KBM-7 (cell line): ENCODE measurements at places on chromosomes 5 and 9.

GRCh38 chr5:16480821-16481538 lies 15.4 kb upstream of the ZNF622 start:
- no peak for DNase-seq

DNA sequence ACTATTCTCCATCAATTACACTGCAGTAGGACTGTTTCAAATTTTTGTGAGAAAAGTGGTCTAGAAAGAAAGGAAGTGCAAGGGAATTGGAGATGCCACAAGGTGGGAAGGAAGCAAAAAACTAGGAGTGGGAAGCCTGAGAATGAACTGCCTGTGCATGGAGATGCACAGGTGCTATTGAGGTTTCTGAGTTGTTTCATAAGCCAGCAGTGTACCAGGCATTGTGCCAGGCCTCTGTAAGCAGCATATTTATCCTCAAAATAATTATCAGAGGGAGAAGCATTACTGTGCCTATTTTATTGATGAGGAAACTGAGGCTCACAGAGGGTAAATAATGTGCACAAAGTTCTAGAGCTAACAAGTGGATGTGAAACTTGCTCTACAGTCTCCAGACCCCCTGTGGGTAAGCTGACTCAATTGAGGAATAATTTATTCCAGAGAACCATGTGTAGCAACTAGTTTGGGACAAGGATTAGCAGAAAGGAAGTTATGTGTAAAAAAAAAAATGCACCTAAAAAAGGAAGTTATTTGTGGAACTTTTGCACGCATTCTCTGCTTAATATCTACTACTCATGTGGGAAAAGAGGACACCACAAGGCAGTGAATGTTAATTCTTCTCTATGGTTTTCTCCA lies 96.7 kb downstream of the SNCAIP start:
- DNase-seq, result peak; percentile 11

DNA sequence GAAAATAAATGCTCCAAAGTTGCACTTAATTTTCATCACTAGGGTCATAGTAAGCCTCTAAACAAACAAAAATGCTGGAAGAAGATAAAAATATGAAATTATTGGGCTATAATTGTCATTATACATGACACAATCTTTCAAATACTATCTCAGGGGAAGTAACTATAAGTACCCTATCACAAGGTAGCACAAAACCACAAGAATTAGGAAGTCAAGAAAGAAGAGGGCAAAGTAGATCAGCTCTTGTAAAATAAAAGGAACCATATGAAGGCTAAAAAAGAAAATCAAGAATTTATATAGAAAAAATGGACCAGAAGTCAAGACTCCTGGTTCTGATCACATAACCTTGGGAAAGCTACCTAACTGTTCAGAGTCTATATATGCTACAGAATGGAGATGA lies 48.1 kb downstream of the DIAPH1 start:
- peak; percentile 59 for DNase-seq

DNA sequence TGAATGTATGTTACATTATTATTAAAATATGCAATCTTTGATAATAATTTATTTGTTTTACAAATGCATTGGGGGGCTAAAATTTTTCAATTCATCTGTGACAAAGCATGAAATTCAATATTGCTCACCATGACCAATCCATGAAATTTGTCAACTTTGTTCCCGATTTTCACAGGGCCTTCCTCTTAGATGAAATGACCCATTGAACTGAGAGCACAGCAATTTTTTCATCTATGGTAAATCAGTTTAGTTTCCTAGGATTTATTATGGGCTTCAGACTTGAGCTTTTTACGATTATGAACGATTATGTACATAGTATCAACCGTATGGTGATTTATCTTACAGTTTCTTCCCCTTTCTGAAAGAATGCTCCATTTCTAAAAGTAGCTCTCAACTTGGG lies 157.3 kb downstream of the KIAA0825 start:
- no peak for DNase-seq

- peak; percentile 81 for DNase-seq
Observed at GRCh38 chr9:133144142-133144903, 19.4 kb downstream of the GBGT1 start.

DNA sequence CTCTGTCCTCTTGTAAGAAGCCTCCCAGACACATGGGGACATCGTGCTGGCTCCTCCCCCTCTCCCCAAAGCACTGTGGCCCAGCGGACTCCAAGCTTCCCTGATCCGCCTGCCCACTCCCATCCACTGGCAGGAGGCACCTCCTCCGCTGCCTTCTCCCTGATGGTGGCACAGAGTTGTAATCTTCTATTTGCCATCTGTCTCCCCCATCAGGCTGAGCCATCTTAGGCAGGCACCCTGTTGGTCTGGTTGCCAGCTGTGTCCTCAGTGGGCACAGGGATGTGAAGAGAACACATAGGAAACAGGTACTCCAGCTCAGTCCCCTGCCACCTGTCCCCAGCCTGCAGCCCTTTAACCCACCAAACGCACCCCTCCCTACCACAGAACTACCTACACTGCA lies 5.4 kb upstream of the ZDHHC12 start:
- no peak for DNase-seq

GRCh38 chr9:1386420-1386819 lies 336.3 kb downstream of the DMRT2 start:
- DNase-seq, result no peak

- DNase-seq, result no peak
Observed at GRCh38 chr9:99680191-99680590, 141.5 kb upstream of the NR4A3 start.

GRCh38 chr9:116691607-116692006 lies 4.5 kb downstream of the TRIM32 start:
- DNase-seq, result no peak

GRCh38 chr5:173283318-173284288 lies 44.6 kb downstream of the STC2 start:
- peak; percentile 68 for DNase-seq

DNA sequence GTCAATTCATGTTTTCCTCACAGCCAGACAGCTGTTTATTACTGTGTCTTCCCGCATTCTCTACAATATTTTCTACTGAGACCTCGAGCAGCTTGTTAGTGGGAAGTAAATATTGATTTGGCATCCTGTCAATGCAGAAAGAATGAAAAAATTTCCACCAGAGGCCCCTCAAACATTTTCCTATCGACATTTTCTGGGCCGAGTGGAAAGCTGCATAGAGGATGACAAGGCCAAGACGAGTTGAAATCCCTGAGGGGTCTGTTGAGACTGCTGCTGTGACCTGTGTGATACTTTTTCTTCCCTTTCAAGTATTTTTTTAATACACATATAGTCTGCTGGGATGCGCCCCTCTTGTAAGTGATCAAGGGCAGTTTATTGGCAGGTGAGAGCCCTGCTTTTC lies 91.4 kb upstream of the SH3GL2 start:
- no peak for DNase-seq

- no peak for DNase-seq
Observed at GRCh38 chr9:15248081-15248480, 58.9 kb downstream of the TTC39B start.

- DNase-seq, result no peak
Observed at GRCh38 chr5:173712609-173713175, 96.2 kb upstream of the BOD1 start.

DNA sequence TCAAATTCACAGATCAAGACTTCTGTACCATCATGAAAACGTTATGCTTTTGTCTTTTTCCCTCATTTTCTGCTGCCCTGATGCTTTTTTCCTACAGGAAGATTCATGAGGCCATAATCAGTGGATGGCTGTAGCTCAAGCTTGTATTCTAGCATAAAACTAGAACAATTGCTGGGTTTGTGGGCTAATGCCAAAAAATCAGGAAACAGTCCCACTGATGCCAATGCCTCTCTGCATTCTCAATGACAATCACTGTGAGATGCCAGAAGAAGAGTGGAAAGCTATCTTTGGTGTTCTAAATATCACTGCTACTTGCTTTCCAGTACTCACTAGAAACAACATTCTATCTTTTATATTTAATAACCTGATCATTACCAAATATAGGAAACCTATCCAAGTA lies 33.3 kb upstream of the FAM170A start:
- no peak for DNase-seq

DNA sequence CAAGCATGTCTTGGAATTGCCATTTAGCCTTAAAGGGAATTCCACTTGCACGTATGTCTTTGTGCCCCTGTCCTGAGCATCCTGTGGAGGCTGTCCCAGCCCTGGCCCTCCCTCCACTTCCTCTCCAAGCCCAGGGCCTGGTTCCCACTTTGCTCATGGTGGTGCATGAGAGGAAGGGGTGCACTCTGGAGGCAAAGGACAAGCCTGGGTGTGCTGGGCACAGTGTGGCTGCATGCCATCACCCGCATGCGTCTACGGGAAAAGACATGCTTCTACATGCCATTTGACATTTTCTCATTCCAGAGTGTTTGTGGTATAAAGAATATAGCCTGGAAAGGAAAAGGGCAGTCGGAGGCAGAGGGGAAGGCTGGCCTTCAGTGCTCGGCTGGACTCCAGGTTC lies 7.2 kb upstream of the IRX2 start:
- DNase-seq, result no peak

DNA sequence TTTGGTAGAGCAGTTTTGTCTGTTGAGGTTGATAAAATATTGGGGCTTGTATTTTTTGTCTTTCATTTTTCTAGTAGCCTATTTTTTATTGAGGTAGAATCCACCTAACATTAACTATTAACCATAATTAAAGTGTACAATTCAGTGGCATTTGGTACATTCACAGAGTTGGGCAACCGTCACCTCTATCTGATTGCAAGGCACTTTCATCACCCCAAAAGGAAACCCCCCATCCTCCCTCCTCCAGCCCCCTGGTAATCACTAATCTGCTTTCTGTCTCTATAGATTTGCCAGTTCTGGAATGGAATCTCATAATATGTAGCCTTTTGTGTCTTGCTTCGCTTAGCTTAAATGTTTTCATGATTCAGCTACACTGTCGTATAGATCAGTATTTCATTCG lies 55.5 kb upstream of the DMRT3 start:
- DNase-seq, result no peak

GRCh38 chr5:131756942-131757341 lies 39.9 kb downstream of the FNIP1 start:
- peak; percentile 57 for DNase-seq

DNA sequence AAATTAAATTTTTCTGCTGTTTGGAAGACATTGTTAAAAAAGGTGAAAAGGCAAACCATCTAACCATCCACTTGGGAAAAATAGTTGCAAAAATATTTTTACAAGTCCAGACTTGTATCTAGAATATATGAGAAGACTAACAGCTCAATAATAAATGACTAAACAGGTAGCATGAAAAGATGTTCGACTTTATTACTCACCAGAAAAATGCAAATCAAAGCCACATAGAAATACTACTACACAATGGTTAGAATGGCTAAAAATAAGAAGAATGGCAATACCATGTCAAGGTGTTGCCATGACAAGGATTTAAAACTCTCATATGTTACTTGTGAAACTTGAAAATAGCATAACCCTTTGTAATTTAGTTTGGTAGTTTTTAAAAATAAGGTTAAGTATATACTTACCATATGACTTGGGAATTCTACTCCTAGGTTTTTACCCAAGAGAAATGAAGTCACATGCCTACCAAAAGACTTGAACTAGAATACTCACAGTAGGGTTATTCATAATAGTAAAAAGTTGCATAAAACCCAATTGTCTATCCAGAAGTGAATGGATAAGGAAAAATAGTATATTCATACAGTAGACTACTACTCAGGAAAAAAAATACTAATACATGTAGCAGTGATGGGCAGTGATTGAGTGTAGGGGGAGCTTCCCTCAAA lies 93.8 kb downstream of the VPS13A start:
- no peak for DNase-seq

DNA sequence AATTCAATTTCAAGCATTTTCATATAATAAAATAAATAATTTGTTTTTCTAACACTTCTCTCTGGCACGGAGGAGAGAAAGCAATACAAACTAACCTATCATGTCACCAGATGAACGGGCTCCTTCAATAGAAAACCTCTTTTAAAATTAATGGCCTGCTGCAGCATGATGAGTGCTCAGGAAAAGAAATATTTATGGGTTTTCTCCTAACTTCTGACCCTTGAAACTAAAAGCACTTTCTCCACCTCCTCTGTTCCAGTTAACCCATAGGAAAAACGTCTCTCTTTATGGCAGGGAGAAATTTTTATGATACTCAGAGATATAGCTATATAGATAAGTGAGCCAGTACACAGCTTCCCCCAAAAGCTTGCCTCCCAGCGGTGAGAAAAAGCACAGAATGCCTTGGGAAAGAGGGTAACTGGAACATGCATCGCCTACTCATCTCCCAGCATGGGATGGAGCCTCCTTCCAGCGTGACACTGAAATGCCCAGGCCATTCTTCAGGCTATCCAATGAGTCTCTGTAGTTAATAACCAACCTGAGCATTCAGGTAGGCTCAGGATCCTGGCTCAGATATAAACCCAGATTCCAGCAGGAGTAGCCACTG lies 963.0 kb upstream of the DMAC1 start:
- no peak for DNase-seq

DNA sequence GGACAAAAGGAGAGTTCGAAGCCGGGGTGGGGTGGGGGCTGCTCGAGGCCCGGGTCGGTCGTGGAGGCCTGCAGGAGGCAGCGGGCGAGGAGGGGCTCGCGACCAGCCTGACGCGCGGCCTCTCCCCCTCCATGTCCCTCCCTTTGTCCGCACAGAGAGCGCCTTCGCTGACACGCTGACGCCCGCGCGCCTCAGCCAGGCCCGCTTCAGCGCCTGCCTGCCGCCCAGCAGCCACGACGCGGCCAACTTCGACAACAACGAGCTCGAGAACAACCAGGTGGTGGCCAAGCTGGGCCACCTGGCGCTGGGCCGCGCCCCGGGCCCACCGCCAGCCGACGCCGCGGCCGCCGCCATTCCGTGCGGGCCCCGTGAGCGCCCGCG lies 42.2 kb downstream of the NEURL1B start:
- DNase-seq, result no peak

GRCh38 chr9:38020151-38021076 lies 48.6 kb downstream of the SHB start:
- DNase-seq, result peak; percentile 55

- DNase-seq, result no peak
Observed at GRCh38 chr9:20551835-20552234, 70.5 kb downstream of the MLLT3 start.

GRCh38 chr9:69107771-69108170 lies 66.3 kb upstream of the TJP2 start:
- no peak for DNase-seq

- DNase-seq, result no peak
Observed at GRCh38 chr9:87596862-87597261, 99.2 kb downstream of the DAPK1 start.

DNA sequence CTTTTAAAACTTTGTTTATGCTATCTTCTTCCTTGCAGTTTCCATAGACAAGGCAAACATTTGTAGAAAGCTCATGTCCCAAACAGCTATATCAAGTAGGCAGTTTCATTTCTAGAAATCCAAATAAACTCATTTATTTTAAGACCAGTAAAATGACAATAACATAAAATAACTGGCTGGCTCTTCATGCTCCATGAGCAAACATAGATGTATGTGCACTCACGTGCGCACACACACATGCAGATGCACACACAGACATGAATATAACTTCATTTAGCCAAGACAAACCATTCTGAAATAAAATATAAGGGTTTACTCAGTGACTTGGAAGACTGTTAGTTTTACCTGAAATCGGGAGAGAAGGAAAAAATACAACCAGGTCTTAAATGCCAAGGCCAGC lies 176.5 kb upstream of the GAS1 start:
- DNase-seq, result no peak
